ENCODE measurements at places on chromosomes 4 and X.

DNA sequence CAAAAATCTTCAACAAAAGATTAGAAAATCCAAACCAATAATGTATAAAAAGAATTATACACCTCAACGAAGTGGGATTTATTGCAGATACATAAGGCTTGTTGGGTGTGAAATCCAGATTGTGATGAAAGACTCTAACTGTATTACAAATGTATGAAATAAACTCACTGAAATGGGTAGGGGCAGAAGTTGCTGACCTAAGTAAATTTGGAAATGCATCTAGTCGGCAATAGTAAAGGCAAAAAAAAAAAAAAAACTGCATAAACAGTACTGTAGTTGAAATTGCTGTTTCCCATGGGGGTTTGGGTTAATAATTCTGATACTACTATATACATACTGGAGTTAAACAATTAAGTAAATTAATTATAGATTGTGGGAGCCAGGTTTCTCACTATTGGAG, 130.7 kb upstream of the MAGEB18 start:
- DNase-seq: no peak

- no peak for DNase-seq
Observed at GRCh38 chrX:132591719-132592275, 103.0 kb upstream of the MBNL3 start.

GRCh38 chr4:111639876-111640275, 505.4 kb upstream of the FAM241A start:
- no peak for DNase-seq

- no peak for DNase-seq
Observed at GRCh38 chr4:176656108-176656507, 136.6 kb downstream of the VEGFC start.

DNA sequence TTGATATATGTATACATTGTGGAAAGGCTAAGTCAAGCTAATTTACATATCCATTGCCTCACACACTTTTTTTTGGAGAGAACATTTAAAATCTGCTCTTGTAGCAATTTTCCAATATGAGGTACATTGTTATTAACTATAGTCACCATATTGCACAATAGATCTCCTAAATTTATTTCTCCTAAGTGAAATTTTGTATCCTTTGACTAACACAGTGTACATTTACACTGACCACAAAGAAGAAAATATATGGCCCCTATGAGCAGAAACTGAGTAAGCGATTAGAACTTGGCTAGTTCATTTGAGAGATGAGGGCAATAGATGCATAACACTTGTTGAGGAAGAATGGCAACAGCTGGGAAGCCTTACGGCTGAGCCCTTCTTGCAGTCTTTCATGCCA, 20.3 kb upstream of the GUCY1B1 start:
- DNase-seq: no peak

DNA sequence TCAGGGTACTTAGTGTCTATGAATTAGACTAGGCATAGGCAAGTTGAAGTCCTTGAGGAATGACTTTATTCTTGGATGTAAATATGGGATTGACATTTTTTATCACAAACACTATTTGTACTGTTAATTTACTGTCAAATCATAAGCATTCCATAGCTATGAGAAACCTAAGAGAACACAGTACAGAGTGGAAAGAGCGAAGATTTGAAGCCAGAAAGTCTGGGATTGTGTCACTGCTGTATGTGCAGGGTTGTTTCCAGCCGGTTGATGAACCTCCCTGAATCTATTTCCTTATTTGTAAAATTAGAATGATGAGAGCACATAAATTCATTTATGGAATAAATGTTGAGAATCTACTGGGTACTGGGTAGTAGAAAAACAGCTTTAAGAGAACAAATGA, 14.4 kb upstream of the KLHL5 start:
- DNase-seq: no peak

DNA sequence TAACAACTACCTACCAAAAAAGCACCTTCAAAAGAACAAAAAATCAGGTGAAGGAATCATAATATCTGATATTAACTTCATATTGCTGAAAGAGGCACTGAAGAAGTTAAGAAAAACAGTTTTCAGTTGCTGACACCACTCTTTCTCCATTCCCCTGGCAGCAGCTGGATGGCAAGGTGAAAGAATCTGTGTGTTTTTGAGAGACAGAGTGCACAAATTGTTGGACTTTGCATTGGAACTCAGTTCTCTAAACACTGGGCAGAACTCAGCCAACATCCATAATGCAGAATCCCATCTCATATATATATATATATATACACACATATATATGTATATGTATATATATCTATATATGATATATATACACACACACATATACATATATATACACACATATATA, 408.3 kb upstream of the MAGEC2 start:
- no peak for DNase-seq

GRCh38 chrX:68249401-68249831, 183.9 kb downstream of the OPHN1 start:
- DNase-seq: no peak

Measured in HS-27A (cell line).